GF-D8 (cell line): ENCODE measurements at places on chromosomes 4 and X.

- no peak for DNase-seq
These were observed 61.6 kb downstream of the PTCHD1 start for GRCh38 chrX:23396263-23396662.

DNA sequence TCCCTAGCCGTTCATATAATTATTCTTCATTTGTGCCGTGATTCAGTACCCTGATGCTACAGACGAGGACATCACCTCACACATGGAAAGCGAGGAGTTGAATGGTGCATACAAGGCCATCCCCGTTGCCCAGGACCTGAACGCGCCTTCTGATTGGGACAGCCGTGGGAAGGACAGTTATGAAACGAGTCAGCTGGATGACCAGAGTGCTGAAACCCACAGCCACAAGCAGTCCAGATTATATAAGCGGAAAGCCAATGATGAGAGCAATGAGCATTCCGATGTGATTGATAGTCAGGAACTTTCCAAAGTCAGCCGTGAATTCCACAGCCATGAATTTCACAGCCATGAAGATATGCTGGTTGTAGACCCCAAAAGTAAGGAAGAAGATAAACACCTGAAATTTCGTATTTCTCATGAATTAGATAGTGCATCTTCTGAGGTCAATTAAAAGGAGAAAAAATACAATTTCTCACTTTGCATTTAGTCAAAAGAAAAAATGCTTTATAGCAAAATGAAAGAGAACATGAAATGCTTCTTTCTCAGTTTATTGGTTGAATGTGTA lies 7.0 kb downstream of the SPP1 start:
- no peak for DNase-seq

GRCh38 chr4:141713771-141714445 lies 77.5 kb downstream of the IL15 start:
- DNase-seq: no peak

- DNase-seq: no peak
These were observed 161.0 kb upstream of the ANKRD50 start for GRCh38 chr4:124873361-124874171.

- DNase-seq: no peak
These were observed 70.0 kb downstream of the MGST2 start for GRCh38 chr4:139735381-139736273.

- no peak for DNase-seq
These were observed 62.1 kb upstream of the KLF3 start for GRCh38 chr4:38601916-38602291.

- no peak for DNase-seq
These were observed 2121.0 kb downstream of the PCDH7 start for GRCh38 chr4:32841217-32841616.

- no peak for DNase-seq
These were observed 200.0 kb downstream of the PPP1R2C start for GRCh38 chrX:42577936-42578470.

DNA sequence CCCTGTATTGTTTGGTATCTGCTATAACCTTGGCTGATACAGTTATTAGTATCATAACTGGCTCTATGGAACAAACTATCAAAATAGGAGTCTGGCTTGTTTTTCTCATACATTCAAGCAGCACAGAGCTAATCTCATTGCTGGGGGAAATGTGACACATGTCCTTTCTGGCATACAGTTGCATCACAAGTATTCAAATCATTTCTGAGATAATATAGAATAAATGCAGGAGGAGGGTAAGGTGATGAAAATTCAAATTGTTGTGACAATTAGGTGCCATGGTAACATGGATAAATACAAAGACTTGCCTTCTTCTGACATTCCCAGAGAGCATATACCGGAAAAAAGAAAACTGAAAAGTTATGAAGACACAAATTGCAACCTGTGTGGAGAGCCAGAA lies 2706.8 kb downstream of the ARAP2 start:
- no peak for DNase-seq

- no peak for DNase-seq
These were observed 94.7 kb downstream of the SLC2A9 start for GRCh38 chr4:9926586-9926985.

- DNase-seq: no peak
These were observed 1.6 kb upstream of the ARHGAP10 start for GRCh38 chr4:147730333-147730732.

- no peak for DNase-seq
These were observed 8.3 kb downstream of the SLITRK2 start for GRCh38 chrX:145825896-145826295.

DNA sequence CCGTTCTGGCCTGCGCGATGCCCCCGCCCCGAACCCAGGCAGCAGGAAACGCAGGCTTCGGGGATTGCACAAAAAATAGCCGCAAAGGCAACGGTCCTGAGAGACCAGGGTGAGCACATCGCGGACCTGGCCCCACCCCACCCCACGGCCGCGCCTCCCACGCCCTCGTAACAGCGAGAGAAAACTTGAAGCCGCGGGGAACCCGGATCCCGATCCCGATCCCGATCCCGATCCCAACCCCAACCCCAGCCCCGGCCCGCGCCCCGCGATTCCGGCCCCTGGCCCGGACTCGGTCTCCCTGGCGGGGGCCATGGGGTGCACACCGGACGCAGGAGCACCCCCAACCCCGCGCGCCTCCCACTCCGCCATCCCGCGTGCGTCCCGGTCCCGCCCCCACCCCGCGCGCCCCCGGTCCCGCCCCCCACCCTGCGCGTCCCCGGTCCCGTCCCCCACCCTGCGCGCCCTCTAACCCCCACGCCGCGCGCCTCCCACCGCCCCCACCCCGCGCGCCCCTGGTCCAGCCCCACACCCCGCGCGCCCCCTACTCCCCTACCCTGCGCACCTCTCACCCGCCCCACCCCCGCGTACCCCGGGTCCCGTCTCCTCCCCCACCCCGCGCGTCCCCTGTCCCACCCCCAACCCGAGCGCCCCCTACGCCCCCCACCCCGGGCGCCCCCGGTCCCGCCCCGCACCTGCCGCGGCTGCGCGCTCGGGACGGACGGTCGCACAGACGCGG lies 29.0 kb downstream of the NOP14 start:
- DNase-seq: peak; percentile 73

DNA sequence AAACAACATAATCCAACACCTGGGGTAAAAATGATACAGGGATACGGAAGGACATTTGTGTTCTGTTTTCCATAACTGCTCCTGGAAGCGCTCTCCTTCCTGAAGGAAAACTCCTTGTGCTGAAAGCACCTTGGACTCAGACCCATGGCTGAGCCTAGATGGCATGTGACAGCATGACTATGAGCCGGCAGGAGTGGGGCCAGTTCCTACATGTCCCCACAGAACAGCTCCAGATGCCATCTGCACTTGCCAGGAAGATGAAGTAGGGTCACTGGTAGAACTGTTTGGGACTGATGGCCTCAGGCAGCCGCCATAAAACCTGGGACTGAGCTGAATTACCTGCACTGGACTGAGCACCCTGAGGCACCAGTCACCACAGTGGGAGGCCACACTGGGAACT lies 56.0 kb upstream of the BCLAF3 start:
- DNase-seq: no peak

DNA sequence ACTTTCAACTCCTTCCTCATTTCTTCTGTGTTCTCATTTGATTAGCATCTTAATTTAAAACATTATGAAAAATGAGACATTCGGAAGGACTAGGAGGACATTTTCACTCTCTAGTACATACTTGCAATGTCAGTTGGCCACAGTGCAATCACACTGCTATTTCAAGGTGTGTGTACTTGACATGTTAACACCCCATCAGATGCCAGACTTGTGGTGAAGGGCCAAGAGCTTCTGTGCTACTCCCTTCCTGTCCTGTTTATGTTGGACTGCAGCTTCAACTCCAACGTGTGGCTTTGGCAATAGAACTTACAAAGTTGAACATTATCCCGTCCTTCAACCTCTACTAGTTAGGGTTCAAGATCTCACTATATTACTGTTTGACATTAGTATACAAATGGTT lies 221.0 kb downstream of the PALLD start:
- no peak for DNase-seq

DNA sequence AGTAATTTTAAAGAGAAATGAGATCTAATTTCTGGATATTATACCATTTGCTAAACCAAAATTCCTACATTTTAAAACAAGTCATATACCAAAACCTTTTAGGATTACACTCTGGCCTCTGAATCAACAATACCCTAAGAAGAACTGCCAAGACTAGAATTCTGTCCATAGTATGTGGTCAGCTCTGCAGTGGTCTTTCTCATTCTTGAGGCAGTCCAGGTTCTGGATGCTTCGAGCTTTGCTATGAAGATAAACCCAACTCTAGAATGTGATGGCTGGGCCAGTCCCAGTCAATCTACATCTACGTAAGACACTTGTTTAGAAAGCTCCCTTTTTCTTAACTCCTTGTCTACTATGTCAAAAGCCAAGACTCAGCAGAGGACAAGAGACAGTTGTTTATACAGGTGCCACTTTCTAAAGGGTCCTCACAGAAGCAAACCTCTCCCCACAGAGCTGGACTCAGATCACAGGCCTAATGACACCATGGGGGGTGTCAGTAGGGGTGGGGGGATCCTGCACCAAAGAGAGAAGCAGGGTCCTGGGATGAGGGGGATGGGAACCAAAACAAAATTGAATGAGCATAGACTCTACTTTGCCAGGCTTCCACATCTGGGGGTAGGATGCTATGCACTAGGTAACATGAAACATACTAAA lies 63.2 kb downstream of the SH3RF1 start:
- no peak for DNase-seq

GRCh38 chr4:186743261-186743660 lies 19.6 kb upstream of the FAT1 start:
- DNase-seq: no peak

DNA sequence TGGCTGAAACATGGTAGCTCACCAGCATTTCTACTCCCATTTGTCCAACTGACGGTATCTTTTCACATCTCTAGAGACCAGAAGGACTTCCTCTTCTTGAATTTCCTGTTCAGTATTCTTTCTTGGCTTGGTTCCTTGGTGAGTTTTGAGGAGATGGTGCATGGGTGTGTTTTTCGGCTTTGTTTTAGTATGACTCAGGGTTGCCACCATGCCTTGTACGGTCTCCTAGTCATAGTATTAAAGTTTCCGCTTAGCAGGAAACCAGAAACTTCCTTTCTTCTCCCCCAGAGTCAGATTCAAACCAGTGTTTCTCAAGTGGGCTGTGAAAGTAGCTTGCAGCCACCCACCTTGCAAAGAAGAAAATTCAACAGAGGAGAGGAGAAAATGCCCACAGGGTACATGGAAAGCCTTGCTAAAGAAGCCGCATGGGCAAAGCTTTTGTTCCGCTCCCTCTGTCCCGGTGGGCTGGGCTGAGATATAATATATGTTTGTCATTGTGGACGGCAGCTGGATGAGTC lies 5.7 kb downstream of the CD99 start:
- DNase-seq: no peak

- DNase-seq: no peak
These were observed 113.6 kb upstream of the ADRA2C start for GRCh38 chr4:3652586-3652985.

DNA sequence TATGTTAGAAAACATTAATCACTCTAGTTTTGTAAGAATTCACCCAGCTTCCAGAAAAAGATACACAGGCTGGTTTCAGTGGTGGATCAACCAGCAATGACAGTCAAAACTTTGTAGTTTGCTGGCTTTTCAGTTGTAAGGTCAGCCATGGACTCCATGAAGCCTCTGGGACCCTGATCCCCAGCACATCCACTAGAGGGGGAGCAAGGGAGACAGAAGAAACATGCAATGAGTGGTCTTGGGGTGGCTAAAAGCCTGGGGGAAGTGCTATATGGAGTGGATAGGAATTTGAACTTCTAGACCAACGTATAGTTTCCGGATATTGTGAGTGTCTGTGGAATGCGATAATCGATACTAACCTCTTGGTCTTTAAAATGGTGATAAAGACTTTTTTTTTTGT lies 72.7 kb downstream of the AFF2 start:
- no peak for DNase-seq

DNA sequence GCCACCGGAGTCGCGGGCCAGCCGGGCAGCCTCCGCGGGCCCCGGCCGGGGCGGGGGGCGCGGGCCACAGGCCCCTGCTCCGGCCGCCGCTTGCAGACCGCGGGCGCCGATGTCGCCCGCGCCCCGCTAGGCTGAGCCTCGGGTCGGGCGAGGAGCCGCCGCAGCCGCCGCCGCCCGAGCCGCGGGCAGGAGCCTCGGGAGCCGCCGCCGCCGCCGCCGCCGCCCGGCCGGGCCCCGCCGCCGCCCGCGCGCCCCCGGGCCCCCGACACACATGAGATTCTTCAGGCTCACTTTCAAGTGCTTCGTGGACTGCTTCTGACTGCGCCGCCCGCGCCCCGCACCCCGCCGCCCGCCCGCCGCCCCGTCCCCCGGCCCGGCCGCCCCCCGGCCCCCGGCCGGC lies 345 bp downstream of the SLC6A8 start:
- no peak for DNase-seq

DNA sequence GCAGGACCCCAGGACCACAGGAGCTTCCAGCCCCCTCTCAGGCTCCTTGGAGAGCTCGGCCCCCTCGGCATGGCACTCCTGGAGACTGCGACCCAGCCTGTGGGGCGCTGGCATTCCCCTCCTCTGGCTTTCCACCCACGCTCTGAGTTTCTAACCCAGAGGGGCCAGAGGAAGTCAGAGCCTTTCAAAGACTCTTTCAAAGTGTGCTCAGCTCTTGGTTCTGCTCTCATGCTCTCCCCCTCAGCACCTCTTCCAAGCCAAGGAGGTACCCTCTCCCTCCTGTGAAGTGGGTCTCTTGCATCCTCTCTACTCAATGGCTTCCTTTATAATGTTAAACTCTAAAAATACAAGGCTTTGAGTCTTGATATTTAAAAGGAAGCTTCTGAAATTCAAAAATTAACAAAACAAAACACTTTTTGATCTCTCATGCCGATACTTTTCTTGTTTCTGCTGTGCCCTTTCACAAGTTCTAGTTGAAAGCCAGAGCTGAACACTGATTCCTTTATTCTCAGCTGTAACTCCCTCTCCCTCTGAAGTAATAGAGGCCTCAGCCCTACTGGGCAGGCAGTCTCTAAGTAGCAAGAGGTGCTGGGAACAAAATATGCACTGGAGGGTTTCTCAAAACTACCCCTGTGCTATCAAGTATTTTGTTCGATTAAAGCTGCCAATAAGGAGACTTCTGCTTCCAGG lies 82.8 kb downstream of the NAT8L start:
- no peak for DNase-seq

DNA sequence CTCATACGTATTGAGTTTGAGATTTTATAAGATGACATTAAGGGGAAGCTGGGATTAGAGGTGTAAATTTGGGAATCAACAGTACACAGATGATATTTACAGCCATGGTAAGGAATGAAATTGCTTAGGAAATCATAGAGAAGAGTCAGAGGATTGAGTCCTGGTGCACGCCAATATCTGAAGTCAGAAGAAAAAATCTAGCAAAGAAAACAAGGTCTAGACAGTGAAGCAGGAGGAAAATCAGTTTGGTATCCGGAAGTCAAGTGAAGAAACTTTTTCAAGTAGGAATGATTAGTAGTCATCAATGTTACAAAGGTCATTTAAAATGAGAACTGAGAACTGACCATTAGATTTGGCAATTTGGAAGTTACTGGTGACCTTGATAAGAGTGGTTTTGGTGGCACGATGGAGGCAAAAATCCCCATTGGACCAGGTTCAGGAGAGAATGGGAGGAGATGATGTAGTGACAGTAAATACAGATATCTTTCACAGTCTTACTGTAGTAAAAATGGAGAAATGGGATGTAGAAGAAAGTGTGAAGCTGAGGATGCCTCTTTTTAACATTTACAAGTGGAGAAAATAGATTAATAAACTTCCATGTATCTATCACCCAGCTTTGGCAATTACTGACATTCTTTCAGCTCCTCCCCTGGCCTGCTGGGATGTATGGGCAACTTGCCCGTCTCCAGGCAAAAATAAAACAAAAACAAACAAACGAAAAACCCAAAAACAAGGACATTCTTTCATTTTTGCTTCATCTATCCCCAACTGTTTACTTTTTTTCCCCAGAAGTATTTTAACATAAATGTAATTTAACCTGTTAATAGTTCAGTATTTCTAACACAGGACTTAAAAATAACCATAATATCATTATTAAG lies 11.4 kb upstream of the GPR34 start:
- no peak for DNase-seq
